ENCODE measurements at places on chromosomes 5 and 9. TPM values are rescaled to one million over a fixed set of nuclear protein-coding genes. Genes with fewer than 3 reads are reported as not detected.

SPATA9 gene
- 0.82 TPM for total RNA-seq

- no peak overlapping the region for H3K27ac ChIP-seq
- no peak overlapping the region for H3K4me3 ChIP-seq
- no peak for DNase-seq
These were observed 52.1 kb upstream of the FREM1 start for GRCh38 chr9:14962193-14962882.

DNA sequence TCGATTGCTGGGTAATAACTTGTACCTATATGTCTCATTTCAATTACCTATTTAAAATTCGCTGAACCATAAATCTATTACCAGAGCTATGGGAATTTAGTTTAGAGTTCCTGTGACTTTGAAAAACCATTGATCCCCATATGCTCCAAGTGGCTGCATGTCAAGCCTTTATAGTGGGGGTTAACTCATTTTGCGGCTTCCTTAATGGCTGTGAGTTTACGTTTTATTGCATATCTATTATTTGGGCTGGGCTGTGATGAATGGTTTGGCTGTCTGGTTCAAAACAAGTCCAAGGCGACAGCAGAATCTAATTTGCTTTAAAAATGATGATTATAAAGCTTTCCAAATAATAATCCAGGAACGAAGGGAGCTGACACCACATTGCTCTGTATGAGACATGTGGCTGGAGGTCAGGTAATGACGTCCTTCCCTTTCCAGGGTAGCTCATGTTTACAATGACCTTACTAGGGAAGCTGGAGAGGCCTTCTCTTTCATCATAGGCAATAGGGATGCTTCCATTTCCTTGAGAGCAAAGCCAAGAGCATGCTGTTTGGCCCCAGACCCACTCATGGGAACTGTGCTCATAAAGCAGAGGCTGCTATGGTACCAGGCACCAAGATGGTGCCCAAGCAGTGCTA lies 258.3 kb downstream of the HSPA4 start:
- H3K4me3 ChIP-seq, result no peak overlapping the region
- no peaks in the 10 kb centered on the region for H3K36me3 ChIP-seq
- H3K27ac ChIP-seq, result no peak overlapping the region
- no peaks in the 10 kb centered on the region for H3K27me3 ChIP-seq
- no peaks in the 10 kb centered on the region for H3K4me1 ChIP-seq

DNA sequence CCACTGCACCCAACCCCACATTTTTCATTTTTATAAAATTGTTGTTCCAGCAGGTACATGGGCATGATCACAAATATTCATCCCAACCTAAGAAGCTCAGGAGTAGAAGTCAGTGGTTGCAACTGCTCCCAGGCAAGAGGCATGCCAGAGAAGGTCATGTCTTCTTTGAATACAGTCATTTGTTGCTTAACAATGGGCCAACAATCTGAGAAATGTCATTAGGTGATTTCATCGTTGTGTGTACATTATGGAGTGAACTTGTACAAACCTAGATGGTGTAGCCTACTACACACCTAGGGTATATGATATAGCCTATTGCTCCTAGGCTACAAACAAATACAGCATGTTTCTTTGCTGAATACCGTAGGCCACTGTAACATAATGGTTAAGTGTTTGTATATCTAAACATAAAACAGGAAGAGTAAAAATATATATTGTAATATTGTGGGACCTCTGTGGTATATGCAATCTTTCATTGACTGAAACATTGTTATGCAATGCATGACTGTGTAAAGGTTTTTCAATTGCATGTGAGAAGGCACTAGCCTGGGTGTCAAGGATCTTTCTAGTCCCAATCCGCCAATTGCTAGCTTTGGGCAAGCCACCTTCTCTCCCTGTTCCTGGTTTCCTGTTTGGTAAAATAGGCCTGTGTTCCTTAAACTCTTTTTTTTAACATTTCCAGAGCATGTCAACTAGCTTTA lies 27.6 kb downstream of the ATP10B start:
- H3K36me3 ChIP-seq, result no peaks in the 10 kb centered on the region
- no peak for DNase-seq
- no peaks in the 10 kb centered on the region for H3K27me3 ChIP-seq

GRCh38 chr5:33713136-33713765 lies 178.5 kb downstream of the ADAMTS12 start:
- H3K27me3 ChIP-seq, result no peaks in the 10 kb centered on the region
- H3K4me3 ChIP-seq, result no peak overlapping the region
- H3K4me1 ChIP-seq, result no peaks in the 10 kb centered on the region
- H3K27ac ChIP-seq, result no peak overlapping the region
- no peak for DNase-seq

DNA sequence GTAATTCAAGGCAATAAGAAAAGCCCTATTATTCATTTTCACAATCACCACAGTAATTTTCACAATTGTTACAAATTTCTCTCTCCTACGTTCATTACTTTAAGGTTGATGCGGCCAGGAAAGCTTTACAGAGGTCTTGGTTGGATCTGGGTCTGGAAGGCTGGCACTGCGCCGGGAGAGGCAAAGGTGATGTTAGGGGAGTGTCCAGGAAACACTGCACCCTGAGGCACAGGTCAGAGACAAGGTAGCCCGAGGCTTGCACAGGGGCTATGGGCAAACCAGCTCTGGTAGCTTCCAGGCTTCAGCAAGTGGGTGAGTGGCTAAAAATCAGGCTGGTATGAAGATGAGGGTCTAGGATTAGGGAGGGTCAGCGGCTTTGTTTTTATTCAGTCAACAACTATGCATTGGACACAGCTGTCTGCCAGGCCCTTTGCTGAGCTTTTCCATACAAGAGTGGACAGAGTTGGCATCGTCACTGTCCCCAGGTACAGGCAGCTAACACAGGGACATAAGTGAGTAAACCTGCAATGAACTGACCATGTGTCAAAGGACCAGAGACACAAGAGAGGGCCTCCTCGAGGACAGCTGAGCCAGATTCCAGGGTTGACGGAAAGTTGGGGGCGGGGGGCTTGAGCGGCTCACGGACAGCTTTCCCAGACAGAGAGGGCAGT lies 12.4 kb upstream of the TENT4A start:
- H3K27ac ChIP-seq, result no peak overlapping the region
- H3K36me3 ChIP-seq, result no peaks in the 10 kb centered on the region
- no peak overlapping the region for H3K4me3 ChIP-seq
- DNase-seq, result peak; percentile 51

DNA sequence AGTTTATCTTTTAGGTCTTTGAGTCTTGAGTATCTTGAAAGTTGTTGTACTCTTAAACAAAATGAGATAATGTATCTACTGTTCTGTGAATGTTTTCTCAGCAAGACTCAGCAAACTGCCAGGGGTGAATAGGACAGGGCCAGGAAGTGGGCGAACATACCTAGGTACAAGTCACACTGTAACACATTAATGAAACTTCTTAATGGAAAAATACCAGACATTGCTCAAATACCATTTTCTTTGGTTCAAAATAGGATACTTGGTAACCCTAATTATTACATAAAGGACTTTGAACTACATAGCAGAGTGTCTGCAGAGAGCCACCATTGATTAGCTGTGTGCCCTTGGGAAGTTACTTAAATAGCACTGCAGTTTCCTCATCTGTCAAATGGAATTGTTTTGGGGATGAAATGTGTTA lies 197.5 kb downstream of the ARHGEF28 start:
- no peak for DNase-seq
- H3K4me1 ChIP-seq, result no peaks in the 10 kb centered on the region
- no peak overlapping the region for H3K4me3 ChIP-seq
- no peak overlapping the region for H3K27ac ChIP-seq

SLC1A1 gene
- 0.80 TPM for total RNA-seq

- H3K27me3 ChIP-seq, result no peaks in the 10 kb centered on the region
- no peaks in the 10 kb centered on the region for H3K36me3 ChIP-seq
- DNase-seq, result no peak
- no peak overlapping the region for H3K27ac ChIP-seq
- no peak overlapping the region for H3K4me3 ChIP-seq
- H3K4me1 ChIP-seq, result no peaks in the 10 kb centered on the region
These were observed 25.9 kb upstream of the NIPAL4 start for GRCh38 chr5:157434096-157434495.

DNA sequence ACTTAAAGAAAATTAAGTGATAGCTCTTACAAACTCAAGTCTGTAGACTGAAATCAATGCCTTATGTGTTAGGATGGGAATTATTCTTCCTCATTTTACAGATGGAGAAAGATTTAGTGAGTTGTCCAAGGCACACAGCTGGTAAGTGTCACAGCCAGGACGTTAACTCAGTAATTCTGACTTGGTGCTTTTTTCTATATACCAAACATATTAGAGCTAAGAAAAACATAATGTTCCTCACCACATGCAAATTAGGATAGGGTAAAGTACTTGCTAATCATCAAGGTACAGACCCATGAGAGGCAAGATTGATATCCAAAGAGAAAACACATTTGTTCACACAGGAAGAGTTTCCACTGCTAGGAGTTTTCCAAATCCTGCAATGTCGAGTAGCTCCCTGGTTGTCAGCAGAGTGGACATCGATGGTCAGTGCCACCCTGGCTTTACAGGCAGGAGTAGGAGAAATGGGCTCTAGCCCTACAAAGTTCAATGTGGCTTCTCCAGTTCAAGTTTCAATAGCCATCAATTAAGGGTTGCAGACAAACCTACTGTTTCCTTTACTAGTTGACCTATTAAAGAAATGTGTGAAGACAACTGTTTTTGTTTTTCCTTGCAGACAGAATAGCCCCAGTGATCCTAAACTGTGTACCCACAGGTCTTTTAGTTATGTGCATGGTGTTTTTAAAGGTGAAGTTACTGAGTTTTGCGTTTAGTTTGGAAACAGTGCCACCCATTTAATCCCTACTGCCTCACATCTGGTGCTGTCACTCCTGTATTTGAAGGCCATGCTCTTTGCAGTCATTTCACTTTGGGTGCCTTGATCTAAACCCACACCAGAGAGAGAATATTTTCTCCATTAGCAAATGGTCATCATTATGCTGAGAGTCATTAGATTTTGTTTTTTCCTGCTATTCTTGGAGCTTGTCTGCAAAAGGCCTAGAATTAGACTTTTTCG lies 460.8 kb upstream of the SMARCA2 start:
- no peak overlapping the region for H3K27ac ChIP-seq
- no peak overlapping the region for H3K4me3 ChIP-seq
- H3K4me1 ChIP-seq, result no peaks in the 10 kb centered on the region
- DNase-seq, result no peak
- no peaks in the 10 kb centered on the region for H3K36me3 ChIP-seq

- peaks cover 56% of the 10 kb centered on the region for H3K27me3 ChIP-seq
- peak within 1 kb of the TSS; percentile 8 for H3K4me3 ChIP-seq
These were observed at the start of gene CTNND2 for GRCh38 chr5:11904265-11904906. Gene CTNND2 (minus strand): TSS chr5:11904446. CDS start chr5:11903853, 593 bp downstream.

GRCh38 chr9:95075700-95076099 lies 241.8 kb downstream of the FANCC start:
- DNase-seq, result no peak
- H3K4me3 ChIP-seq, result no peak overlapping the region
- H3K4me1 ChIP-seq, result peaks cover 74% of the 10 kb centered on the region
- H3K27me3 ChIP-seq, result no peaks in the 10 kb centered on the region
- peak overlapping the region; percentile 75 for H3K27ac ChIP-seq
- no peaks in the 10 kb centered on the region for H3K36me3 ChIP-seq

NTNG2 gene
- 1.1 TPM for total RNA-seq

SPINK13 gene
- not detected for total RNA-seq

CRB2 gene
- 0.75 TPM for total RNA-seq

ZDHHC12 gene
- 157 TPM for total RNA-seq

GRCh38 chr9:90442723-90443122 lies 199.9 kb downstream of the DIRAS2 start:
- H3K4me1 ChIP-seq, result no peaks in the 10 kb centered on the region
- no peaks in the 10 kb centered on the region for H3K36me3 ChIP-seq
- no peak overlapping the region for H3K4me3 ChIP-seq
- no peak for DNase-seq
- peaks cover 9% of the 10 kb centered on the region for H3K27me3 ChIP-seq

DNA sequence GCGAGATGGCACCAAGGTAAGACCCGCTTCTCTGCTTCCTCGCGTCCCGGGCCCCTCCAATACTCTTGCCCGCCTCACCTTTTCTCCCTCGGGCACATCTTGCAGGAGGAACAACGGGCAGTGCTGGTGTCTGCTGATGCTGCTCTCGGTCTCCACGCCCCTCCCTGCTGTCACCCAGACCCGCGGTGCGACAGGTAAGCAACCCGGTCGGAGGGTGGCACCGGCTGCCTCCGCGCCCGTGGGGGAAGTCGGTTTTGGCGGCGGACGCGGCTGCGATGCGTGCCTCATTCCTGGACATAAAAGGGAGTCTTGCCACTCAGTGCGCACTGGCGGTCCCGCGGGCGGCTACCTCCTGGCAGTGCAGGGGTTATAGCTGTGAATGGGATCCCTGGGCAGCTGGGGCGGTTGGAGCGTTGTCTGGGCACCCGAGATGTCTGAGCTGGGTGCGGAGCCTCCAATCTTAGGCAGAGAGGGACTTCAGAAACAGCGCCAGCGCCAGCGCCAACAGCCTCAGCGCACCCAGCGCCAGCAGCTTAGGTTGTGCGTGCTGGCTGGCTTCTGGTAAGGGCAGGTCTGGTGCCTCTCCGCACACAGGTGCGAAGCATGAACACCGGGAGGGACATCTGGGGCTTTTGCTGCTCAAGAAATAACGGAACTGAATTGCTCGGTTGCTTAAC lies 488 bp downstream of the COL15A1 start:
- peak overlapping the region; percentile 41 for H3K4me3 ChIP-seq
- no peaks in the 10 kb centered on the region for H3K36me3 ChIP-seq
- H3K4me1 ChIP-seq, result peaks cover 7% of the 10 kb centered on the region
- H3K27me3 ChIP-seq, result peaks cover 31% of the 10 kb centered on the region
- no peak for DNase-seq
- peak overlapping the region; percentile 39 for H3K27ac ChIP-seq

DNA sequence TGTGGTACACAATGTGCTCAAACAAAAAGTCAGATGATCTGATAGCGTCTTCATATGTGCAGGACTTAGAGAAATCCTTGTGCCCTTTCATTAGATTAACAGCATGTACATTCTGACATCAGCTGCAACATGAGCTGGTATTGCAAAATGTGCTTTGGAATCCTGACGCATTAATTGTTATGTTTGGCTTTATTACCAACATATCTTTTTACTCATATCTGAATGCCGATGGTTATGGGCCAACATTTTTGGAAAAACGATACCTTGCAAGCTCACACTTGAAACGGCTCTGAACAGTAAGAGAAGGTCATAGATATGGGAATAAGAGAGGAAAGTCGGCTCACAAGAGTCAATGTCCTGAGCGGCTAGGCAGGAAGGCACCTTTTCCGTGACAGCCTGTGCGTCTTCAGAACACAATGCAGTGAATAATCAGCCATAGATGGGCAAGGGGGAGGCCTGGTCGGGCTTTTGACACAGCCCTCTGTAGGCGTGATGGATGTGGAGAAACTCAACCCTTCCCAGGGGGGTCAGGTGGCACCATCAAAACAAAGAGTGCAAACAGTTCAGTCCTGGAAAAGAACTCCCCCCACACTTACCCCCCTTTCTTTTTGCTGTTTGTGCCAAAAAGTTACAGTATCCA lies 36.4 kb upstream of the GAS1 start:
- no peak overlapping the region for H3K27ac ChIP-seq
- no peaks in the 10 kb centered on the region for H3K36me3 ChIP-seq
- H3K4me3 ChIP-seq, result no peak overlapping the region
- DNase-seq, result no peak
- H3K27me3 ChIP-seq, result no peaks in the 10 kb centered on the region

Measured in transverse colon (tissue), 4 donors.